ENCODE measurements at places on chromosomes 12 and 14. TPM values are rescaled to one million over a fixed set of nuclear protein-coding genes. Genes with fewer than 3 reads are reported as not detected.

The MTA1 gene
- 68.0 TPM for total RNA-seq

GRCh38 chr12:42056130-42056529, 88.5 kb downstream of the GXYLT1 start:
- DNase-seq = no peak

The RTL1 gene
- not detected for total RNA-seq

- DNase-seq = no peak
Observed at GRCh38 chr12:109999983-110000505, 814 bp downstream of the ANKRD13A start.

DNA sequence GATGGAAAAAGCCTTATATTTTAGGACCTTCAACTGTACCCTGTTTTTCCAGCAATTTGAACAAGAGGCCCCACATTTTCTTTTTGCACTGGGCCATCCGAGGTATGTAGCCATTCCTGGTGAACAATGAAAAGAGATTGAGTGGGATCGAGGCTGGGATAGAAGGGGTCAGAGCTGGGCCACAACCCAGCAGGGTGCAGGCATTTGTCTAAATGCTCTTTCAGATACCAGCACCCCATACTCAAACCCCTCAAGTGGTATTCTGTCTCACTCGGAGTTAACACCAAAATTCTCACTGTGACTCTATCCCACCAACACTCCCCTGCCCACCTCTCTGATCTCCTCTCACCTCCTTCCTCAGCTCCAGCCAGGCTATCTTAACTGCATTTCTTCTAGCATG, 26.8 kb downstream of the DUSP6 start:
- no peak for DNase-seq

DNA sequence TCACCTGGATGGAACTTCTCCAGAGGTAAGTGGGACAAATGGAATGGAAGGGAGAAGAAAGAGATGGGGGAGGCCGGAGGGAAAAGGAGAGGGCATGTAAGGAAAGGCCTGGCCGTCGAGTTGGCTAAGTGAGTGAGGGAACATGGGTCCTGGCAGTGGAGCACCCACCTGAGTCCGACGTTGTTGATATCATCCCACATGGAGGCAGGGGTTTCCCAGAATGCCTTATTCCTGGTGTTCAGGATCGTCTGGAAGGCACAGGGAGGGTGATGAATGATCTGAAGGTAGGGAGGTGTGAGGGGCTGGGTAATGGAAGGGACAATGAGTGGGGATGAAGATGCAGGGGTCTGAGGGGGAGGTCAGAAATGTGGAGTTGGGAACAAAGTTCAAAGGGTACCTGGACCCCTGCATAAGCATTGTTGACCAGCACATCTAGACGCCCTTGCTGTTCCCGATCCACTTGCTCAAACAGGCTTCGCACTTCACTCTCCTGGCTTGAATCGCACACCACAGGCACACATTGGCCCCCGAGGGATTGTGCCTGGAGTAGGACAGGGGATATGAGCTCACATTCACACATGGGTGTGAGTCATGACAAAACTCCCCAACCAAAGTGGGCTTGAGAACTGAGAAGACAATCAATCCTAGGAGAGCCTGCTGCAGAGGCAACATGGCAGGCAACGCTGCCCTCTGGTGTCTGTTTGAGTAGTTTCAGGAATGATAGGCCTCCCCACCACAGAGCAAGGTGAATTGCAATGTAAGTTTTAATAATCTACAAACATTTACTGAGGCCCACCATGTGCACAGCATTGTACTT, 3.0 kb downstream of the DHRS1 start:
- peak; percentile 84 for DNase-seq

The TMEM63C gene
- total RNA-seq = not detected

GRCh38 chr12:91743704-91744321, 401.8 kb downstream of the BTG1 start:
- DNase-seq = no peak

- no peak for DNase-seq
Observed at GRCh38 chr14:103547941-103548462, 14.5 kb downstream of the BAG5 start.

GRCh38 chr12:105920161-105920684, 218.5 kb downstream of the NUAK1 start:
- no peak for DNase-seq

The SOCS4 gene
- total RNA-seq = 29.6 TPM

- no peak for DNase-seq
Observed at GRCh38 chr12:53592426-53592825, 33.8 kb downstream of the ATF7 start.

DNA sequence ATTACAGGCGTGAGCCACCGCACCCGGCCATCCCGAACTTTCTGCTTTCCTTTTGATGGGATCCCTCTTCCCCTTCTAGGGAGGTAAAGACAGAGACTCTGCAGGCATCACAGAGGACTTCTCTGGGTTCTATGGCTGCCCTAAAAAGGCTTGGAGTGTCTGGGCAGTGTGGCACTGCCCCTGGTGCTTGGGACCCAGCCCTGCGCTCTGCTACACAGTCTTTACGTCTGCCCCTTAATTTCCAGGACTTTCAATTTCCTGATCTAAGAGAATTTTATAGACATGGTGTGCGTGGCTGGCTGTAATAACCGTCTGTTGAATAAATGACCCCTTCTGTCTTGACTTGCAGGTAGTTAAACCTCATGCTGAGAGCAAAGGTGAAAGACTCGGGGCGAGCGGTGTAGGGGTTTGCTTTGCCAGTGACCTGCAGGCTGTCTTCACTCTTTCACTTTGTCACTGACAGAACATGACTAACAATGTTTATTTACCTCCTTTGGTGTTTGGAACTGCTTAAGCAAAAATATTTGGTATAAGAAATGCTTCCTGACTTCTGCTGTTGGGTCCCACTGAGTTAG, 110.9 kb upstream of the MAP1LC3B2 start:
- DNase-seq = no peak

The MANSC4 gene
- total RNA-seq = not detected

The CLEC6A gene
- total RNA-seq = not detected

DNA sequence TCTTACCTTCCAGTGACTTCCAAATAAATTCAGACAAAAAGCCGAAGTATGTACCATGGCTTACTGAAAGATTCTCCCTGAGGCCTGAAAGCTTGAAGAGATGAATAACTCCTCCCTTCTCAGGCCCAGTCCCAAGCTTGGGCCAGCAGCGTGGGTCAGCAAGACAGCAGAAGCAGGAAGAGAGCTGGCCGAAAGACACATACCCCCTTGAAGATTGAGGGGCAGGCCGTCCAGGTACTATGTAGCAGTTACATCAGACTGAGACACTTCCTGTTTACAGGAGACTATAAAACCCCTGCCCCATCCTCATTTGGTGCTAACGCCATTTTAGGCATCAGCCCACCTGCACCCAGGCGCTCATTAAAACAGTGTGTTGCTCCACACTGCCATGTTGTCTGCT, 15.0 kb downstream of the NDUFA12 start:
- DNase-seq = no peak

The MYL2 gene
- total RNA-seq = not detected

DNA sequence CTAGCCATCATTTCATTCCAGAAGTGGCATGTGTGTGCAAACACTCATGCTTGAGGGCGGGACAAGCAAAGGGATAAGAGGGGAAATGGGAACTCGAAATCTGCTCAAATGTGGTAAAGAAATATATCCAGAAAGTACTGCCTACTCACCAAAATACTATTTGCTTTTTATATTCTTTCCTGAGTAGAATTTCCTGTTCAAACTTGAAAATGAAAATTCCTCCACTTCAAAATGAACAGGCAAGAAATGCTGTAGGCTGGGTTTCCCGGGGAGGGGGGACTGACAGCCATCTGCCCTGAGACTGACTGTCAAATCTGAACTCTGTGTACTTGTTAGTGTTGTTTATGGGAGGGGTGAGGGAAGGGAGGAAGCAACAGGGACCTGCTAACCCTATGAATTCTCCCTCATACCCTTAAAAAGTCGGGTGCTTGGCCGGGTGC, 34.6 kb downstream of the NTF3 start:
- DNase-seq = no peak

DNA sequence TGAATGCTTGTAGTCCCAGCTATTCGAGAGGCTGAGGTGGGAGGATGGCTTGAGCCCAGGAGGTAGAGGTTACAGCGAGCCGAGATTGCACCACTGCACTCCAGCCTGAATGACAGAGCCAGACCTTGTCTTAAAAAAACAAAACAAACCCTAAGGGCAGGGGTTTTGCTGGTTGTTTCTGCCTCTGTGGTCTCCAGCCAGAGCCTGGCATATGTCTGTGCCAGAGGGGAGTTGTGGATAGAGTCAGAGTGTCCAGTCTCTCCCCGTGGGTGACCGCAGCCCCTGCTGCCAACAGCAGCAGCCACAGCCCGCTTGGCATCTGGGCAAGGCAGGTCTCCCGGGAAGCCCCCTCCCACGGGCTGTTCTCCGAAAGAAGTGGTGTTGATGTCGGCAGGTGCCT, 37.6 kb downstream of the MVK start:
- DNase-seq = no peak

The CD163L1 gene
- total RNA-seq = 5.9 TPM

- DNase-seq = no peak
Observed at GRCh38 chr14:57865403-57866198, at the start of gene SLC35F4. Gene SLC35F4, minus strand, starts transcription at chr14:57866092.

- no peak for DNase-seq
Observed at GRCh38 chr12:31057671-31058070, 16.0 kb upstream of the DDX11 start.

- DNase-seq = no peak
Observed at GRCh38 chr12:12599750-12600643, 11.7 kb upstream of the CREBL2 start.

DNA sequence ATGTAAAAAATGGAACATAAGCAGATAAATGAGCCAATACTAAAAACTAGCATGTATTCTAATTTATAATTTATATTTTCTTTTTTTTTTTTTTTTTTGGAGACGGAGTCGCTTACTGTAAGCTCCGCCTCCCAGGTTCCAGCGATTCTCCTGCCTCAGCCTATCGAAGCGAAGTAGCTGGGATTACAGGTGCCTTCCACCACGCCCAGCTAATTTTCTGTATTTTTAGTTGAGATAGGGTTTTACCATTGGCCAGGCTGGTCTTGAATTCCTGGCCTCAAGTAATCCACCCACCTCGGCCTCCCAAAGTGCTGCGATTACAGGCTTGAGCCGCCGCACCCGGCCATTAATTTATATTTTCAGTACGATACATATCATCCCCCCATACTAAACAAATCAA, 2.7 kb downstream of the MAPK1IP1L start:
- no peak for DNase-seq

GRCh38 chr14:32633224-32633859, 304.2 kb downstream of the AKAP6 start:
- DNase-seq = no peak

- DNase-seq = no peak
Observed at GRCh38 chr14:91884664-91885063, 17.3 kb upstream of the TC2N start.

Data from NCI-H460 (cell line).